ENCODE measurements at places on chromosomes 5 and 9.

GRCh38 chr9:90871327-90871935 is 69.8 kb downstream of the SYK start:
- DNase-seq = no peak

GRCh38 chr9:25513509-25514033 is 164.7 kb downstream of the TUSC1 start:
- DNase-seq = no peak

- DNase-seq = no peak
Measured at GRCh38 chr5:81425569-81425968, 31.6 kb upstream of the ACOT12 start.

GRCh38 chr9:5869315-5870019 is 21.2 kb upstream of the MLANA start:
- DNase-seq = no peak

DNA sequence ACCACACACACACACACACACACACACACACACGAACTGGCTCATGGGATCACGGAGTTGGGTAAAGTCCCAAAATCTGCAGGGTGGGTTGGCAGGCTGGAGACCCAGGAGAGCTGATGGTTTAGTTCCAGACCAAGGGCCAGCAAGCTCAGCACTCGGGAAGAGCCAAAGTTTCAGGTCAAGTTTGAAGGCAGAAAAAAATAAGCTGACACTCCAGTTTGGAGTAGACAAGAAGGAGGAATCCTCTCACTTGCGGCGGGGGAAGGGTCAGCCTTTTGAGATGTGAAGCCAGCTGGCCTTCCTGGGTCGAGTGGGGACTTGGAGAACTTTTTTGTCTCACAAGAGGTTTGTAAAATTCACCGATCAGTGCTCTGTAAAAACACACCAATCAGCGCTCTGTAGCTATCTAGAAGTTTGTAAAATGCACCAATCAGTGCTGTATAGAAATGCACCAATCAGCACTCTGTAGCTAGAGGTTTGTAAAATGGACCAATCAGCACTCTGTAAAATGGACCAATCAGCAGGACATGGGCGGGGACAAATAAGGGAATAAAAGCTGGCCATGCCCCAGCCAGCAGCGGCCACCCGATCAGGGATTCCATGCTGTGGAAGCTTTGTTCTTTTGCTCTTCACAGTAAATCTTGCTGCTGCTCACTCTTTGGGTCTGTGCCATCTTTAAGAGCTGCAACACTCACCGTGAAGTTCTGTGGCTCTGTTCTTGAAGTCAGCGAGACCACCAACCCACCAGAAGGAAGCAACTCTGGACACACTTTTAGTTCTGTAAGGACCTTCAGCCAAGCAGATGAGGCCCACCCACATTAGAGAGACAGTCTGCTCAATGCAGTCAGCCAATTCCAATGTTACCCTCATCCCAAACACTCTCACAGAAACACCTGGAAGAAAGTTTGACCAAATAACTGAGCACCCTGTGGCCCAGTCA is 37.8 kb upstream of the UNC5A start:
- DNase-seq = no peak

DNA sequence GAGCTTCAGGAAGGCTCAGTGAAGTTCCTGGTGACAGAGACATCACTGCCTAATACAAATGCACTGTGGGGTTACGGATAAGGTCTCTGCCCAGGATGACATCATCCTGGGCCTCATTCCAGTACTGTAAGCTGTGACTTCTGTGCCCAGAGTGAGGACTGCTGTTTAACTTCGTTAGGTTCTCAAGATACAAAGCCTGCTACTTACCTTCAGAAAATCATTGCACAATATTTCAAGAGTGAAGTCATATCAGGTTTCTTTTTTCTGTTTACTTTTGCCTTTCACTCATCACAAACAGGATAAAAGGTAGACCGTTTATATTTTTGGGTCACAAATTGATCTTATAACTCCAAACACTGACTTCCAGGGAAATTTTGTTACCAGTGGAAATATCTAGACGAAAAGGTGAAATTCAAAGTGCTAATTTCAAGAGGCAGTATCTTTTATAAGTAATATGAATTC is 241.2 kb downstream of the PIK3R1 start:
- DNase-seq = no peak

GRCh38 chr9:82583524-82583923 is 479.4 kb downstream of the RASEF start:
- no peak for DNase-seq

- DNase-seq = no peak
Measured at GRCh38 chr5:68818057-68818695, 275.6 kb upstream of the SLC30A5 start.

DNA sequence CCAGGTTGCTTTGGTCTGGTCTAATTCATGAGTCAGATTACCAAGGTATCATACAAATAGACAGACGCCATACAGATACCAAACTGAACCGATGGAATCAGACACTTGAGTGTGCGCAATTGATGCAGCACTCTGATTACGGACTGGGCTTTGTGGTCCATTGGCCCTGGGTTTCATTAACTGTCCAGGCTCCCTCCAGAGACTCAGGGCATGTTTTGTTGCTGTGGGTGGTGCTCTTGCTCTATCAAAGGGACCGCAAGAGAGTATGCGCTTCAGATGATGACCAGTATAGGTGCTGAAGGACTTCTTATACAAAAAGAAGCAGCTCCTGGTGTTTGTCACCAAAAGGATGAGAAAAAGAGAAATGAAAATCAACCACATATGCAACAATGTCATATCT is 36.9 kb upstream of the ANKRD55 start:
- no peak for DNase-seq

DNA sequence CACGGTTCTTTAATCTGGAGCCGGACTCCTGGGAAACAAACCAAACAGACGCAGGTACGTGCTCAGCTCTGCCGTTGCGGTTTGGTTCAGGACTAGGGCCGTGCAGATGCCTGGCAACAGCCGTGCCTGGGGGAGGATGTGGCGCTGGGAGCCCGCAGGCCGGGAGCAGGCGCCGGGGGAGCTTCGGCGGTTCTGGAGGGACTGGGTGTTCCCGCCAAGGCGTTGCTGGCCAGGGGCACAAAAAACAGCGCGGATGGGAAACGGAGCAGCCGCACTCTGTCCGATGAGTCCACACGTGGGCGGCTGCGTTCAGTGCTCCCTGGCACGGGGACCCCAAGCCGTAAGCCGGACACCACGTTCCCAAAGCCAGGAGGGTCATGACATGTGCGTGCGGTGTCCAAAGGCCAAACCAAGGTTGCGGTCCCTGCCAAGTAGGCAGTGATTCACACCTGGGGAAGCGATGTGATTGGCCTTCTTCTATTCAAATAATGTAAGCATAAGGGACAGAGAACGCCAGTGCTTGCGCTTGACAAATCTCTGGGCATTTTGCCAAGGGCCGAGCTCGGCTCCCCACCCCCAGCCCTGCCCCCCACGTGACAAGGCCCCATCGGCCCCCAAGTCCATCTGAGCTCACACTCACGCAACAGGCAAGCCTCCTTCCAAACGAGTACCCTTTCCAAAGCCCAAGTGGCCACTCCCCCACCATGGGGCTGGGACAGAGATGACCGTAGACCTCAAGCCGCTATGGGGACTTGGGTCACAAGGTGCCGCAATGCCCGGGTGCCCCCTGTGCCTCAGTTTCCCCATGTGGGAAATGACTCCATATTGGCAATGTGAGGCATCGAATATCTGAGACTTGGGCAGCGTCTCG is 49.7 kb upstream of the NKD2 start:
- DNase-seq = no peak

- DNase-seq = no peak
Measured at GRCh38 chr9:76662476-76663281, 101.6 kb upstream of the PCA3 start.
